ENCODE measurements at places on chromosomes 3 and 15.

DNA sequence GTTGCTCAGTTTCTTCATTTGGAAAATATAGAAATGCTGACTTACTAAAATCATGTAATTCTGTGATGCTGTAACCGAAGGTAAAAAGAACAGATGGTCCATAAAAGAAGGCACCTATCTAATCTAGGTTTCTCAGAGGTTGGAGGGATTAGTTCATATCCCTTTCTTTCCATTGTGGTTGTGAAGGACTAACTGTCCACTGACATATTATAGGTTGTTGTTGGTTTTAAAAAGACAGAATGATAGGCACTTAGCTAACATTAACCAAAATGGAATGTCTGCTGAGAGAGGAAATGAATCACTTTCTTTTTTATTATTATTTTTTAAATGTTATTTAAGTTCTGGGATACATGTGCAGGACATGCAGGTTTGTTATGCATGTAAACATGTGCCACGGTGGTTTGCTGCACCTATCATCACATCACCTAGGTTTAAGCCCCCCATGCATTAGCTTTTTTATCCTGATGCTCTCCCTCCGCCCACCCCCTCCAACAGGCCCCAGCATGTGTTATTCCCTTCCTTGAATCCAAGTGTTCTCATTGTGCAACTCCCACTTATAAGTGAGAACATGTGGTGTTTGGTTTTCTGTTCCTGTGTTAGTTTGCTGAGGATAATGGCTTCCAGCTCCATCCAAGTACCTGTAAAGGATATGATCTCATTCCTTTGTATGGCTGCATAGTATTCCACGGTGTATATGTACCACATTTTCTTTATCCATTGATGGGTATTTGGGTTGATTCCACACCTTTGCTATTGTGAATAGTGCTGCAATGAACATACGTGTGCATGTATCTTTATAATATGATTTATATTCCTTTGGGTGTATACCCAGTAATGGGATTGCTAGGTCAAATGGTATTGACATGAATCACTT, 45.8 kb downstream of the ALDH1A2 start:
- DNase-seq = no peak

DNA sequence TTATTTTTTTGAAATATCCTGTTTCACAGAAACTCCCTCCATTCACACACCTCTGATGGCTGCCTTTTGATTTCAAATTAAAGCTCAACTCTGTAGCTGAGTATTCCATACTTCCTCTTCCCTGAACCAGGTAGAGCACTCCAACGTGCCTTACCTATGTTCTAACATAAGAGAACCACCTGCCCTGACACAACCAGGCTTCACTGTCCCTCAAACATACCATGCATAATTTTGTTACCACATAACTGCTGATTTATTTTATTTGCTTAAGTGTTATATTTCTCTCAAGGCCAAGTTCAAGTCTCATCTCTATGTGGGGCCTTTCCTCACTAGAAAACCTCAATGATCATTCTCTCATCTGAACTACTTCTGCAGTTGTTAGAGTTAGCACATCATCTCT, 209.7 kb downstream of the P3H2 start:
- no peak for DNase-seq

DNA sequence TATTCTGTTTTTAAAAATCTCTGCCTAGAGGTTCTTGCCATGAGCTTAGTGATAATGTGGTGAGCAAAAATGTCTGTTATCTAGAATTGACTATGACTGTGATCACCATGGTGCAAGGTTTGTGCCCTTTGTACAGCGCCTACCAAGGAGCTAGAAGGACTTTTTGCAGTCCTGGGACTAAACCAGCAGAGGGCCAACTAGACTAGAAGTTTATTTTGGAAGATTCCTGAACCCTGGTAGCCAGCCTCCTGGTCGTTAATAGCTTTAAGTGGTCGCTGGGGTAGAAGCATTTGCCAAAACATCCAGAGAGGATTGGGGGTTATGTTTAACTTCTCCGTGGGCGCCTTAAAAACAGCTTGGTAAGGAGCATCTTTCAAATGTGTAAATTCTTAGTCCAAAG, 7.8 kb downstream of the SCG5 start:
- peak; percentile 30 for DNase-seq

DNA sequence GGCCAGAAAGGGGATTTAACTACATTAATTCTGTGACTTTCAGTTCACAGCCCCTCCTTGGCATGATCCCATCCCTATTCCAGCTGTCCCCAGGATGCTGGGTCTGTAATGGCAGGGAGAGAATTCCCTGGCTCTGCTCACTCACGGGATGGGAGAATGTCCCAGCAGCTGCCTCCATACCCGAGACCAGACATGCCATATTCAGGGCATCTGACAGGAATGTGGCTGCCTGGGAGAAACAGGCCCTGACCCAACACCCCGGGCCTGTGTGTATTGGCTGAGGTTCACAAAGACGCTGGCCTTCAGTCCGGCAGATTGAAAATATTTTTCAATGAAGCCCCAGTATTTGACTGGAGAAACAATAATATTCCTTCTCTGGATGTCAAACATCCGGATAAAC, 83.6 kb upstream of the SMAD3 start:
- DNase-seq = no peak

- no peak for DNase-seq
These were observed 868.4 kb downstream of the DIPK2A start for GRCh38 chr3:144839991-144840390.

GRCh38 chr3:36713904-36714303, 50.4 kb downstream of the DCLK3 start:
- no peak for DNase-seq

GRCh38 chr15:86550075-86550474, 470.4 kb downstream of the AGBL1 start:
- no peak for DNase-seq

GRCh38 chr15:100093211-100094126, 248.3 kb downstream of the ADAMTS17 start:
- DNase-seq = no peak

GRCh38 chr3:72054976-72055375, 270.0 kb upstream of the PROK2 start:
- no peak for DNase-seq

- DNase-seq = no peak
These were observed 61.7 kb downstream of the LDHAL6B start for GRCh38 chr15:59268168-59268851.

DNA sequence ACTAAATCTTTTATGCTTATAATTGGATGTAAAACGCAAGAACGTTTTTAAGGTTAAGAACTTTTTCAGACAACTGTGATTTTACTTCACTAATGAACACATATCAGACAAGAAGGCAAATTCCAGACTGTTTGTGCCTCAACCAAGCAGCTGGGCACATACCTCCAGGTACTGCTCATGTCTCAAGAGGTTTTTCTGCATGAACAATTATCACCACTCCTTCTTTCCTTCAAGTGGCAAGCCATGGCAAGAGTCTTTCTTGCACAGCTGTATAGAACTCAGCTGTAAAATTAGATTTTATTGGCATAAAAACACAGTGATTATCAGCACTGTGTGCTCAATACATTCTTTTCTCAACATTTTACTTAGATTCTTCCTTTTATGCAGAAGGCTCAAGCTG, 64.3 kb downstream of the FNDC3B start:
- peak; percentile 70 for DNase-seq

GRCh38 chr3:157590273-157590672, 87.1 kb upstream of the VEPH1 start:
- DNase-seq = no peak

GRCh38 chr15:100002787-100003536, 269.7 kb upstream of the LYSMD4 start:
- no peak for DNase-seq

- DNase-seq = no peak
These were observed 77.4 kb downstream of the NEDD4 start for GRCh38 chr15:55915876-55916567.

DNA sequence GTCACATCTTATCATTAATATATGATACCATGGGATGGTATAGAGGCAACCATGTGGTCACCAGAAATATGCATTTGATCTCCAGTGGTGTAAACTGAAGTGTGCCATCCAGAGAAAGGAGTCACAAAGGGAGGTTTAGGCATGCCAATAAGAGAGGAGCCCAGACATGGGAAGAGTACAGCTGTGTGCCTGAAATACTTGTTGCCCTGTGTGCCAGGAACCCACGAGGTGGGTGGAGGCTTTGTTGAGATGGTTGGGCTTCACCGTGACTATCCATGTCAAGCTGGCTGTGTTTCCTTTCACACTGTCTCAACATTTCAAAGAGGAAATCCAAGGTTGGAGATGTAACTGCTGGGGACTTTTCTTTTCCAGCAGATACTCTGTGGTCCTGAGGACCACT, 43.5 kb downstream of the CACNA2D3 start:
- no peak for DNase-seq

DNA sequence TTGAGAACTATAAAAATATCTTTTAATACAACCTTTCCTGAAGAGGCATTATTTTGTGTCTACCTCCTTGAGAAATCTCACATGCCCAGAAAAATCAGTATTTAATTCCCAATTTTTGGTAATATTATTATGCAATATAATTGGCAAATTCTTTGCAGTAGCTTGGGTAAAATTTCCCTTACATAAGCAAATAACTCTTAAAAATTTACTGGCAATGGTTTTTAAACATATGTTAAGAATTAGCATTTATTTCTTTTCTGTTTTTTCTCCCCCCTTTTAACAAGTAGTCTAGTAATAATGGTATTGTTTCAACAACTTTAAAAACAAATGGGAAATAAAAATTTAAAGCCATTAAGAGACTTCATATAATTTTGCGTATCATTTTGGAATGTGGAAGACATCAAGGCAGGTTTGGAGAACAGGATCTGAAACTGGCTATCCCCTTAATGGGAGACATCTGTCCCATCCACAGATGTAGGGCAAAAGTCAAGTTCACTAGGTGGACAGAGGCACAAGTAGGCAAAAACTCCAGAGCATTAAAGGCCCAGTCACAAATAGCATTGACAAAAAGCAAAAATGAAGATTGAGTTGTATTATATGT, 89.6 kb upstream of the AADACL2 start:
- DNase-seq = no peak

DNA sequence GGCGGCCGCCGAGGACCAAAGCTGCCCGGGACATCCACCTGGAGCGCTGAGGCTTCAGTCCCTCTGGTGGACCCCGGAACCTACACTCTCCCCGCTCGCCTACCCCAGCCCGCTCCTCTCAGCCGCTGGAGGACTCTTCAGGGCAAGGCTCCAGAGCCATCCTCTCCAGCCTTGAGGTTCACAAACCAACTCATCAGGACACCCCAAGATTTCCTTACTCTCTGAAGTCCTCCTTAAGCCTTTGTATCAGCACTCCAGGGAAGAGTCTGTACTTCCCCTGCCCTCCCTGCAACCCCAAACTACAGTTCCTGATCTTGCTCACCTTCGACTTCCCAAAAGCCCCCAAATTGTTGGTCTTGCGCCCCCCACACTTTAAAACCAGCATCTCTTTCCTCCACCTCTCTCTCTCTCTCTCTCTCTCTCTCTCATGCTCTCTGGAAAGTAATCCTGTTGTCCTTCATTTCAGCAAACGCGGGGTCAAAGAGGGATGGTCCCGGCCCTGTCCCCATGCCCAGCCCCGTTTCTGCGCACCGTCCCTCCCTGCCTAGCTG, 438 bp downstream of the THBS1 start:
- no peak for DNase-seq

DNA sequence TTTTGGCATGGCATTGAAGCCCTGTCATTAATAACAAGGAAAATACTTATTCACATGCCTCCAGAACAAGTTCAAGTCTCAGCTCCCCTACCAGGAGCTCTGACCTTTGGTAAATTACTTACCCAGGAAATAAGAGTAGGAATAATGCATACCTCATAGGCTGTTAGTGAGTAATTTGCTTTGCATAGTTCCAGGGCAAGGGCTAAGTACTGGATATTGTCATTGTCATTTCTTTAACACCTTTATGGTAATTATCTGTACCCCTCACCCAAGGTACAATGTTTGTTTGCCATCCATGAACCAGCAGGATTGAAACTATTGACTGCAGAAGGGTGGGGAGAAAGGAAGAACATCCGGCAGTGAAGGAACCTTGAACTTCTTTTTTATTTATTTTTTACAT, 148.5 kb downstream of the SOX2 start:
- DNase-seq = no peak

DNA sequence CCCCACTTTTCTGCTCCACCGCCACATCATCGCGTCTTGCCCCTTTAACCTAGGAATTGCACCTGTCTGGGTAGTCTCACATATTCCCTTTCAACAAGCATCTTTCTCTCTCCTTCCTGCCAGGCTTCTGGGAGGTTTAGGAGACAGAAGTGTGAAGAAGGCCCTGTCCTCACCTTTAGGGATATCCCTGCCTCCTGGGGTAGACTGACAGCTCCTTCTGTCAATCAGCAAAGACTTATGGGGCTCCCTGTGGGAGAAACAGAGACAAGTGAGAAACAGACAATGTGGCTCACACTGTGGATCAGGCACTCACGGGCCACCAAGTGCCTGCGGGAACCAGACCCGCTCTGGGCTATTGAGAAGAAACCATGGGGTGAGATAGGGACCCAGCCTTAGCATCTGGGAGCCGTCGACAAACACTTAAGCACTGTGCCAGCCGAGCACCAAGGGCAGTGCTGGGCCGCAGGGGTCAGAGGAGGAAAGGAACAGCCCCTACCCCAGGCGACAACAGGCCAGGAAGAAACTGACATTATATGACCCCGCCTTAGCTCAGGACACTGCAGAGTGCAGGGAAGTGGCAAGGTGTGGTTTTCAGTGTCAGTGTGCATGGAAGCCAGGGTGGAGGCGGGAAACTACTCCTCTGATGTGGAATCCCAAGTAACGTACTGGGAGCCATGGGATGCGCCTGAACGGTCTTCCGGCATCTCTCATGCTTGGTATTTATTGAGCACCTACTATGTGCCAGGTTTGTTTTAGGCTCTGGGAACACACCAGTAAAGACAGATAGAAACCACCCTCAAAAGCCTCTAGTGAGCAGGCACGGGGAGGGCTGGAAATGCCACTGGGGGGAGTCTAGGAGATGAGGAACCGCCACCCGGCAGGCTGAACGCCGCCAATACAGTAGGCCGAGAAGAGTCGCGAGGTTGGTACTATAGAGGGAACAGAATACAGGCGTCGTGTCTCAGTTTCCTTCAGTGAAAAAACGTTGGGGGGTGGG, 1.8 kb downstream of the EFCC1 start:
- no peak for DNase-seq

- DNase-seq = no peak
These were observed 3.5 kb upstream of the COL8A1 start for GRCh38 chr3:99634881-99635280.

GRCh38 chr3:100912976-100913545, 80.2 kb downstream of the ABI3BP start:
- no peak for DNase-seq

DNA sequence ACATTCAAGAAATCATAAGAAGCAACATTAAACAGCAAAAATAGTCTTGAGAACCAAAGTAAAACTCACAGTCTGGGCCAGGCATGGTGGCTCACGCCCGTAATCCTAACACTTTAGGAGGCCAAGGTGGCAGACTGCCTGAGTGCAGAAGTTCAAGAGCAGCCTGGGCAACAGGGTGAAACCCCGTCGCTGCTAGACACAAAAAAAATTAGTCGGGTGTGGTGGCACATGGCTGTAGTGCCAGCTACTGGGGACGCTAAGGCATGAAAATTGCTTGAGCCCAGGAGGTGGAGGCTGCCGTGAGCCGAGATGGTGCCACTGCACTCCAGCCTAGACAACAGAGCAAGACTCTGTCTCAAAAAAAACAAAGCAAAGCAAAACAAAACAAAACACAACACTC, 117.7 kb upstream of the GOLGA6L6 start:
- no peak for DNase-seq

All from NAMALWA (cell line).